ENCODE measurements at places on chromosomes 5 and 9. TPM values are rescaled to one million over a fixed set of nuclear protein-coding genes. Genes with fewer than 3 reads are reported as not detected.

DNA sequence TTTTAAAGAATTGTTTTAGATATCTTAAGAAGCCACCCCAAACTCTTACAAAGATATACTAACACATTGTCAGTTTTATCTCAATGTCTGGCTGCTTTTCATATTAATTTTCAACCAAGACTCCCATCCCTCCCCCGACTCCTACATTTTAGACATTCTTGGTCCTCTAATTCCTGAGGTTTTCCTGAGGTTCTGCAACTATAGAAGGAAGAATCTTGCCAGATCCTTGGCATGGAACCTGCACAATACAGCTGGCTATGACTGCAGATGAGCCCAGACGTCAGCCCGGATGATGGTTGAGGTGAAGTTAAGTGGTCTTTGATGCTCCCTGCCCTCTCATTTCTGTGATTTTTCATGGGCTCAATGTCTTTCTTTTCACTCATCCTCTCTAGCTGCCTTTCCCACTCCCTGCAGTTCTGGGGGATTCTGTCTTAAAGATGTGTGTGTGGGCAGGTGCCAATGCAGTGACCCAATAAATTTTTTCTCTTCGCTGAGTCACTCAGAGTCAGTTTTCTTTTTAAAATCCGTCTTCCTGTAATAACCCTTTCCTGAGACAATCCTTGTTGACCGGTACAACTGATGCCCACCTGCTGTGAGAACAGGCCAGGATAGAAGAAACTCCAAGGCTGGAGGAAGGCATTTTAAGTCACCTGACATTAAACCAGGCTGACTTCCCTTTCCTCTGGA lies 237.8 kb upstream of the GAS1 start:
- no peak for DNase-seq

The AK8 gene
- total RNA-seq, result not detected

The DNAI1 gene
- total RNA-seq, result not detected

DNA sequence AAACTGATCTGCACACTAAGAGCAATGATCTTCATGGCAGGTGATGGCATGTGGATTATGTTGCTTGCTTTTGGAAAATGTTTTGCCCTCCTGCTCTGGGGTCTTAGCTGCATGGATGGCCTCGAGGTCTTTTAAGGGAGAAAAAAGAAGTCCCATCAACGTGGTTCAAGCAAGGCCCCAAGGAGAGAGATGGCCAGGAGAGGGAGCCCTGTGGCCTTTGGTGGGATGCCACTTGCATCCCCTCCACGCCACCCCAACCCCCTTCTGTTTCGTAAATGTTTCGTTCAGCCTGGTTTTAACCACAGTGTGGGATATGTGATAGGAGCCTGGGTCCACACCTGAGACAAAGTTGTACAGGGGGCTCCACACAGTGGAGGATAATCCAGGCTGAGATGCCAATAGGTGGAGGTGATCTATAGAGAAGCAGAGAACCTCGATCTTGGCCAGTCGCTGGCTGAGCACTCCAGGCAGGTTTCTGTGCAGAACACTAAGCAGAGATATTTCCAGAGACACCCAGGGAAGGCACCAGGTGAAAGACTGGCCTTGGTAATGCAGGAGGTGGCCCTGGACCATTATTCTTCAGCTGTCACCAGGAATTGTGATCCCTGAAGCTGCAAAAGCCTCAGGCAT lies 25.8 kb upstream of the FRRS1L start:
- DNase-seq, result peak; percentile 8

DNA sequence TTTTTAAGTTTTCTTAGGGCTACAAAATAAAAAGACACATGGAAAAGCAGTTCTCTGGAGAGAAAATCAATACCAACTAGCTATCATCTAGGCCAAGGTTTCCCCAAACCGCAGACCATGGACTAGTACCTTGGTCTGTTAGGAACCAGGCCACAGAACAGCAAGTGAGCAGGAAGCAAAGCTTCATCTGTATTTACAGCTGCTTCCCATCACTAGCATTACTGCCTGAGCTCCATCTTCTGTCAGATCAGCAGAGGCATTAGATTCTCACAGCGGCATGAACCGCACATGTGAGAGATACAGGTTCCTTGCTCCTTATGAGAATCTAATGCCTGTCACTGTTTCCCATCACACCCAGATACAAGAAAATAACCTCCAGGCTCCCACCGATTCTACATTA lies 1907.6 kb upstream of the ACO1 start:
- no peak for DNase-seq

DNA sequence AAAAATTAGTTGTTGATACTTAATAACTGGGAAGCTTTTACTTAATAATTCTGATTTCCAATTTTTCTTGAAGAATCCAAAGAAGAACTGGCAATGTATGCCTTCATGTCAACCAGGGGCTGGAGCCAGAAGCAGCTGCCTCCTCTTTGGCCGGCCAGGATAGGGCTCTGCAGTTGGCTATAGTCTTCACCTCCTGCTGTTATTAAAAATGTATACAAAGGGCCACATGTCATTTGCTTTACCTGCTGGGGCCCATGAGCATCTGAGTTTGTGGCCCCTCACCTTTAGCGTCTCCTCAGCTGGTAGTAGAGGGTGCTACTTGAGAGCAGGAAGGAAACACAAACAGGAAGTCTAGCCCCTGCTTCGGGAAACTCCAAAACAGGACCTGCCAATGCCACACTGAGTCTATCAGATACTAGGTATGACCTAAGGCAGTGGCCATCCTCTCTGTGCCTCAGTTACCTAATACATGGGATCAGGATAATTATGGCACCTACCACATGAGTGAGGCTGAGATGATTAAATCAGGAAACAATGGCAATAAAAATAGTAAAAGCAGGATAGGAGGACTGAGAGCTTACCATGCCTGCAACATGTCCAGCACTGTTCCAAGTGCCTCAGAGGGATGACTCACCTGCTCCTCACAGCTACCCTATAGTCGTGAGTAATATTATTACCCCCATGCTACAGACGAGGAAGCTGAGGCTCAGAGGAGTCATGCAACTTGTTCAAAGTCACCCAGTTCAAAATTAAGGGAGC lies 21.3 kb downstream of the CCDC69 start:
- peak; percentile 78 for DNase-seq

The PTPN3 gene
- total RNA-seq, result 1.6 TPM

DNA sequence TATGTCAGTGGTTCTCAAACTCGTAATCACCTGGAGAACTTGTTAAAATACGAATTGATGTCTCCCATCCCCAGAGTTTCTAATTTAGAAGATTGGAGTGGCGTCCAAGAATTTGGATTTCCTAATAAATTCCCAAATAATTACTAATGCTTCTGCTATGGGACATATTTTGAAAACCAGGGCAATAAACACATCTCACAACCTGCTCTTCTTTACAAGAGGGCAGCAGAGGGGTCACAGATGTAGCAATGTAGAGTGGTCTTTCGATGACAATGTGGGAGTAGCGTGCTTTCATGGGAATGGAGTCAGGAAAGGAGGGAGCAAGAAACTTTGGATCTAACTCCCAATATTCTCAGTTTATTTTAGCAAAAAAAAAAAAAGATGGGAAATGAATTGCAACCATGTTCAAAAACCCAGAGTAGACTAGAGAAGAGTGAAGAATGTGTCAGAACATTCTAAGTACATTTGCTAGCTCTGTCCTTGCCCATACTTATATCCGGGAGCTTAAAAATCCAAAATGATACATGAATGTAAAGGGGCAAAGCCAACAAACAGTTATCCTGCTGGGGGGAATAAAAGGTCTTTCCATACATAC lies 33.8 kb upstream of the ALDH1A1 start:
- DNase-seq, result no peak

DNA sequence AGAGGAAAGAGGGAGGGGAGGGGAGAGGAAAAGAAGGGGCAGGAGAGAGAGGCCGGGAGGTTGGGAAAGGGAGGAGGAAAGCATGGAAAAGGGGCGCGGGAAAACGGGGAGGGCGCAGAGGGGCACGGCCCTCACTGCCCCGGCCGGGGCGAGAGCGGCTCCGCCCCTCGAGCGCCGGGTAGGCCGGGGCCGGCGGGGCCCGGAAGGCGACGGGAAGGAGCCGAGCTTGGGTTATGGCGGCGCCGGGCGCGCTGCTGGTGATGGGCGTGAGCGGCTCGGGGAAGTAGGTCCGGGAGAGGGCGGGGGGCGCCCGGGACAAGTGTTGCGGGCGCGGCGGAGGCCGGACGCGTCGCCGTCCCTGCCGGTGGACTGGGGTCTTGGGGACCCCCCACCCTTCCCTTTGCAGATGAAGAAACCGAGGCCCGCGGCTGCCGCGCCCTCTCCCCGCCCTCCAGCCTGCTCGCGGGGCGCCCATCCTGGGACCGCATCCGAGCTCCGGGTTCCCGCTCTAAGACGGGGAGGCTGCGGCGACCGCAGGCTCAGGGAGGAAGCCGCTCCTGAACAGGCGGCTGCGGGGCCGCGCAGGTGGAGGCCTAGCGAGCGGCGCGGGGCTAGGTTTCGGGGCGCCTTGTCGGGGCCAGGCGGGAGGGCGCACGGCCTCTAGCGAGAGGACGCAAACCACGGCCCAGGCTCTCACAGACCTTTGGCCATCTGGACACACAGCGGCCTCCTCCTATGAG lies at the start of gene IDNK:
Gene IDNK, plus strand, starts transcription at position 205 of the 740 bp plus-strand sequence. Its CDS starts 29 bp downstream, at position 234.
- peak; percentile 53 for DNase-seq

GRCh38 chr5:11007269-11007870 lies 246.3 kb upstream of the DAP start:
- DNase-seq, result peak; percentile 4

The NTRK2 gene
- total RNA-seq, result 0.20 TPM

- DNase-seq, result no peak
These were observed 19.5 kb downstream of the RAD1 start for GRCh38 chr5:34895641-34896419.

The OBP2B gene
- total RNA-seq, result not detected

The FBXO4 gene
- 16.8 TPM for total RNA-seq

DNA sequence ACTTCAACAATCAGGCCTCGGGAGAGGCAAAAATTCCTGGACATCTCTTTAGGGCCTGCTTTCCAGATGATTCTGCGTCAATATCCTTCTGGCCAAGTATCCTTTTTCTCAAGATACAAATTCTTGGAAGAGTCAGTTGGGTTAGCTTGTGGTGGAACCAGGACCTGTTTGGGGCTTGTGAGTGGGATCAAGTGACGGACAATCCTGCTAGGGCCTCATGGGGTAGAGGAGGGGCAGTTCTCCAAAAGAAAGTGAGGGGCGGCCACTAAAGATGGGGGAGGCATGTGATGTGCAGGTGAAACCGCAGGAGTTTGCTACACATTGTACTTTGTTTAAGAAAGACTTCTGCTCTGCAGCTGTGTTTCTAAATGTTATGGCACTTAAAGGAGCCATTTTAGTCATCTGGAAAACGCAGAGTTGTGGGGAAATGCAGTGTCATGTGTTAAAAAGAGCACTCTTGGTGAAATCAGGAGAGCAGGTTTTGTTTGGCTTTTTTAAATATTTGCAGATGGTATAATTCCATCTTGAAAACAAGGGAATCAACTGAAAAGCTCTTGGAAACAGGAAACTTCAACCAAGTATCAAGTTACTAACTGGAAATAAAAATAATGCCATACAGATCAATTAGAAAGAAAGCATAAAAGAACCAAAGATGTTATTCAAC lies 27.4 kb upstream of the GSN start:
- DNase-seq, result no peak

DNA sequence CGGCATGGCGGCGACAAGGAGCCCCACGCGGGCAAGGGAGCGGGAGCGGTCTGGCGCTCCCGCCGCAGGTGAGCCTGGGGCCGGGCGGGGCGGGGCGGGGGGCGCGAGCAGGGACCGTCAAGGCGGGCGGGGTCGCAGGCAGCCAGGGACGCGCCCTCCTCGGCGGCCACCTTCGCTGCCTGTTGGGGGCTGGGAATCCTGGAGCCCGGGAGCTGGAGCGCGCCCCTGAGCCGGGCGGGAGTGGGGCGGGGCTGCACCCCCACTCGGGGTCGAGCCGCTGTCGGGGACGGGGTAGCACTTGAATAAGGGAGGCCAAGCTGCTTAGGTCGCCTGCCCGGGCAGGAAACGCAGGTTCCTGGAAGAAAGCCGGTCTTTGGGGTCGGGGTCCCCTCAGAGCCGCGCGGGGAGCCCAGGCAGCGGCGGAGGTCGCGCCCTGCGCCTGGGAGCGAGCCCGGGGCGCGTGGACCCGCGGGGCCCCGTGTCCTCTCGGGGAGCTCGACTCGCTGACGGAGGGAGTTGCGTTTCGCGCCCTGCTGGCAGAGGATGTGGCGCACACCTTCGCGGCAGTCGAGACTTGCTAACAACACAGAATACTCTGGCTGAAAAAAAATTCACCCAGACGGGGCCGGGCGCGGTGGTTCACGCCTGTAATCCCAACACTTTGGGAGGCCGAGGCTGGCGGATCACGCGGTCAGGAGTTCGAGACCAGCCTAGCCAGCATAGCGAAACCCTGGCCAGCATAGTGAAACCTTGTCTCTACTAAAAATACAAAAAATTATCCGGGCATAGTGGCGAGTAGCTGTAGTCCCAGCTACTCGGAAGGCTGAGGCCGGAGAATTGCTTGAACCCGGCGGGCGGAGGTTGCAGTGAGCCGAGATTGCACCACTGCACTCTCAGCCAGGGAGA lies 552 bp downstream of the OTULINL start:
- peak; percentile 36 for DNase-seq

DNA sequence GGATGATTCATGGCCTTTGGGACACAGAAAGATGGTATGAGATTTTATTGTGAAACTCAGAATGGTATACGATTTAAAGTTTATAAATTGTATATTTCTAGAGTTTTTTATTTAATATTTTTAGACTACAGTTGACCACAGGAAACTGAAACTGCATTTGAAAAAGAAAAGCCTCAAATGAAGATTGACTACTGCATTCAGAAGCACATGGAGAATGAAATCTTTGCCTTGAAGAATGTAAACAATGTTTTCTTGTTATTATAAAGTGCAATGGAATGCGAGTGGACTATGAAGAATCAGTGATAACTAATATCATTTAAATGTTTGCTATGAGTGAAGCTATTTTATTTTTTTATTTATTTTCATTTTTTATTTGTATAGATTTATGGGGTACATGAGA lies 169.1 kb upstream of the CDH18 start:
- DNase-seq, result no peak

GRCh38 chr5:149747833-149748366 lies 17.8 kb downstream of the PPARGC1B start:
- DNase-seq, result no peak

The PCDHGA4 gene
- total RNA-seq, result 4.8 TPM

- DNase-seq, result no peak
These were observed 95.7 kb upstream of the SHB start for GRCh38 chr9:38164659-38165221.

DNA sequence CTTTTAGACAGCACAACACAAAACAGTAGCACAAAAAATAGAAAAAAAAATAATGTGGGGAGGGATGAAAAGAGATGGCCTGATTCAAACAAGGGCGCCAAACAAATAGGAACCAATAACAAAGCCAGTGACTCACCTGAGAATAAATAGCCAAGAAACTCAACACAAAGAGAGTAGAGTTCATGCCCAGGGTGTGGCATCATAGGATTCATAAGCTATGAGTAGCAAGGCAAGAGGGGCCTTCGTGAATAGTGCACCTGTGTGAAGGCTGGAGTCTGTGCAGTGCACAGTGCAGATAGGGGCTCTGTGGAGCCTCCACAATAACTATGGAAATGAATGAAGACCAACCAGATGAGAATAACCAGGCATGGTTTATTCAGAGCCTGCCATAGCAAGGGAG lies 541.7 kb downstream of the SPOCK1 start:
- DNase-seq, result no peak

DNA sequence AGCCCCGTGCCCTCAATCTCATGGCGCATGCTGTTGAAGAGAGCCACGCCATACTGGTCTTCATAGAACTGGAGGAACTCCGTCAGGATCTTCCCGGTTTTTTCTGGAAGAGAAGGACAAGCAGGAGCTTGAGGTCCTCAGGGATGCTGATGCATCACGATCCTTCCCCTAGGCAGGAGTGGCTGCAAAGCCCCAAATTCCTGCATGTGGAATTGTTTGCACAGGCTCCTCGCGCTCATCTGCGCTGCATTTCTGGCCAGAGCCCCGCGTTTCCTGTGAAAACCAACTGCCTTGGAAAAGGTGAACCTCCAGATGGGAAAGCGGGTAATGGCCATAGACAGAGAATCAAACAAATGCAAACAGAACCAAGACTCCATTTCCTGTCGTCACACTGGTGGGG lies 80.4 kb downstream of the LRSAM1 start:
- no peak for DNase-seq

The SEMA6A gene
- total RNA-seq, result 0.12 TPM
